Lower leg skin (tissue), 4 donors: ENCODE measurements at places on chromosomes 6 and 20.
A peak's percentile ranks its signal among the peaks of the same experiment; 100 is the strongest.

GRCh38 chr6:6729971-6730370 is 141.5 kb downstream of the LY86 start:
- no peak for DNase-seq

- DNase-seq, result no peak
Observed at GRCh38 chr6:68240726-68241125, 394.4 kb upstream of the ADGRB3 start.

GRCh38 chr6:10237298-10238038 is 177.4 kb downstream of the TFAP2A start:
- DNase-seq, result no peak

DNA sequence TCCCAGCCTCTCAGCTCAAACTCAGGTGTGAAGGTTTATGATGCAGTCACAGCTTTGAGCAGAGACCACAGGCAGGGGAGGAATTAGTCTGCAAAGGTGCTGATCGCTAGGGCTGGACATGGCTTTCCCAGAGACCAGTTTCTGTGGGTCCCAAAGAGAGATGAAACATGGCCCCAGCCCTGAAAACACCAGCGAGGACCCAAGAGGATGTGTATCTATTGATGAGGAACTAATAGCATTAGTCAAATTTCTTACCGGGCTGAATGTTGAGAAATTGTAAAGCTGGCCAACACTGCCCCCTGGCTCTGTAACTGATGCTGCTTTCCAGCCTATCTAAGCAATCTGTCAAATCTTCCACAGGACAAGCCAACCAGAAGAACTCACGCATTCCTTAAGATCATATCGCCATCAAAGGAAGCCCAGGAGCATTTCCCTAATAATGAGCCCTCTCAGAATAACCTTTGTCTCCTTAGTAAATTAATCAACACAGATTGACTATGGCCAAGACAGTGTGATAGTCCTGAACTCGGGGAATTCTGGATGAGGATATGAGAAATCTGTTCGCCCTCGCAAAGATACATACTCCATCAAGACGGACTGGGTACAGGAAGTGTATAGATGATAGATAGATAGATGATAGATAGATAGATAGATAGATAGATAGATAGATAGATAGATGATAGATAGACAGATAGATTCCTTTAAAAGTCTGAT is 7.8 kb upstream of the ACSS1 start:
- peak; percentile 94 for DNase-seq

DNA sequence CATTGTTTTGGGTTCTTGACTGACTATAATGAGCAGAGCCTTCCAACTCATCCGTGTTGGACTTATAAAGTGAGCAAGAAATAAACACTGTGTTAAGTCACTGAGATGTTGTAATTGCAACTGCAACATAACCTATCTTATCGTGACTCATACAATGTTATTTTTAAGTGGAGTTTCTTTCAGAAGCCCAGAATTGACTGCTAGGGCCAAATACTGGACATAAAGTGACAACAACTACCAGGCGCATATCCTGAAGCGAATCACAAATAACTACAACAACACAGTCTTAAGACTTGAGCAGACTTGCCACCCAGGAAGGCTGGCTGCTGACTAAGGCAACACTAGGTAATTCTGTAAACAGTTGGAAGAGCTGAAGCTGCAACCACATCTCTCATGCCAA is 326.6 kb downstream of the COL12A1 start:
- DNase-seq, result peak; percentile 15

GRCh38 chr6:53048431-53049195 is 16.6 kb upstream of the FBXO9 start:
- no peak for DNase-seq

DNA sequence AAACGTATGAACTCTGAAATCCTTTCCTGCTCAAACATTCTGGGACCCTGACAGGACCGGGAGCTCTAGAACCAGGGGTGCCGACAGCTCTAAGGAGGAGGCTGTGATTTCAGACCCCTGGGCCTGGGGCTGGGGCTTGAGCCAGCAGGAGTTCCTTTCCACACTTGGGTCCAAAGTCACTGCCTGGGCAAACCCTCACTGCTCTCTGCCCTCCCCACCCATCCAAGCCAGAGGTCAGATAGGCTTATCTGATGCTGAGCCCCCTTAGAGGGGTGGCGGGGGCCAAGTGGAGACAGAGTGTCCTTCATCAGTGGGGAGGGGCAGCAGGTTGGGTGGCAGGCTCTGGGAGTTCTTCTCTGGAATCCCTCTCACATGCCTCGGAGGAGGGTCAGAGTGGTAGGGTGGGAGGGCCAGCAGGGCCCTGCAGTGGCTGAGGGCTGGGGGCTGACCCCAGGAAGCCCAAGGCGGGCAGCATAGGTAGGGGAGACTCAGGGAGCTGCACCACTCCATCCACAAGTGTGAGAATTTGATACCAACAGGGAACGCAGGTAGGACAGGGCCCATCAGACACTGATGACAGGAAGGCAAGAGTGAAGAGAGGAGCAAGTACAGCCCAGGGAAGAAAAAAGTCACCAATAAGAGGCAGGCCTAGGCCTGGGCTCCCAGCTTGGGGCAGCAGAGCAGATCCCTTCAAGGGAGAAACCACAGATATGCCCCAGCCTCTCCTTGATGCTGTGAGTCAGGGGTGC is 121.0 kb downstream of the MRPL14 start:
- DNase-seq, result no peak

DNA sequence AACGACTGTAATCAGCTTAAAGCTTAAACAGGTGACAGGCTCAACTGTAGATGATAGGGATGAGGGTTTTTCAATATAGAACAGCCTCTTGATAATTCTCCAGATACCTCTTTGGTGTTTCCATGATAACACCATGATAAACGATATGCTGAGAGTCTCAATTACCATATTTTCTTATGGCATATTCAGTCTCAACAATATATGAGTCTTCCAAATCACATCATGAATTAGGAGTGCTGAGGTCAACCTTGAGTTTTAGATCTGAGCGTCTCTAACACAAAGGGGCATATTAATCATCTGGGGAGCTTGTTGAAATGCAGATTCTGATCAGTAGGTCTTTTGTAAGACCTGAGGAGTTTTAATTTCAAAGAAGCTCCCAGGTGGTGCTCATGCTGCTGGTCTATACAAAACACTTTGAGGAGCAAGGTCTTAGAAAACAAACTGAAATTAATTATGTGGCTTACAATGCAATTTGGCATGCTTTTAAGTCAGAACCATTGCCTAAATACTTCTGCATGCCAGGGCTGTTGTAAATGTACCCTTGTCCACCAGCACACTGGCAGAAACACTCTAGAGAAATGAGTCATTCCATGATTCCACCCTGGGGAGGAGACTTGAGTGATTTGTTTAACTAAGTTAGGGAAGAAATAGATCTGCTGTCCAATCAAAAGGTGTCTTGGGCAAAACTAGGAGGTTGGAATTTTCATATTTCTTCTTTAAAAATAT is 49.6 kb downstream of the PTCHD4 start:
- no peak for DNase-seq

GRCh38 chr6:105799056-105799455 is 287.1 kb upstream of the PRDM1 start:
- DNase-seq, result no peak

DNA sequence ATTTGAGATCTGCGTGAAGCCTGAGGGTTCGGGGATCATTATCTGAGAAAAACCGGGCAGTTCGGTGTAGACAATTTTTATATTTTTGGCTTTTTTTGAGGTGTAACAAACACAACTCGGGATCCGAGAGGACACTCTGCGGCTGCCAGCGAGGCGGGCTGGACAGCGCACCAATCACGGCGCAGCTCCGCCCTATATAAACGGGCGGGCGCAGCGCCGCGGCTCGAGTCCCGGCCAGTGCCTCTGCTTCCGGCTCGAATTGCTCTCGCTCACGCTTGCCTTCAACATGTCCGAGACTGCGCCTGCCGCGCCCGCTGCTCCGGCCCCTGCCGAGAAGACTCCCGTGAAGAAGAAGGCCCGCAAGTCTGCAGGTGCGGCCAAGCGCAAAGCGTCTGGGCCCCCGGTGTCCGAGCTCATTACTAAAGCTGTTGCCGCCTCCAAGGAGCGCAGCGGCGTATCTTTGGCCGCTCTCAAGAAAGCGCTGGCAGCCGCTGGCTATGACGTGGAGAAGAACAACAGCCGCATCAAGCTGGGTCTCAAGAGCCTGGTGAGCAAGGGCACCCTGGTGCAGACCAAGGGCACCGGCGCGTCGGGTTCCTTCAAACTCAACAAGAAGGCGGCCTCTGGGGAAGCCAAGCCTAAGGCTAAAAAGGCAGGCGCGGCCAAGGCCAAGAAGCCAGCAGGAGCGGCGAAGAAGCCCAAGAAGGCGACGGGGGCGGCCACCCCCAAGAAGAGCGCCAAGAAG is 69.0 kb downstream of the HFE start:
- peak; percentile 91 for DNase-seq

- no peak for DNase-seq
Observed at GRCh38 chr20:1566701-1567100, 9.2 kb upstream of the SIRPD start.
